ENCODE measurements at places on chromosomes 16 and 17. TPM values are rescaled to one million over a fixed set of nuclear protein-coding genes. Genes with fewer than 3 reads are reported as not detected.

Gene TSPOAP1
- total RNA-seq: not detected

Gene TCAP
- 0.49 TPM for total RNA-seq

Gene KRT33A
- total RNA-seq: not detected

Gene NACA2
- not detected for total RNA-seq

Gene CCL4L2
- total RNA-seq: not detected

Gene SHBG
- 0.38 TPM for total RNA-seq

Gene TNFRSF17
- total RNA-seq: not detected

Gene MEIOB
- total RNA-seq: not detected

Gene ALOX15
- total RNA-seq: not detected

Gene MGAT5B
- total RNA-seq: 0.50 TPM

Gene PLD6
- 1.3 TPM for total RNA-seq

Gene TEX14
- total RNA-seq: under 0.01 TPM

Gene SLC38A8
- not detected for total RNA-seq

Gene RNF167
- 18.6 TPM for total RNA-seq

Gene ZSCAN10
- total RNA-seq: not detected

Gene RSPRY1
- total RNA-seq: 32.9 TPM

Gene APOH
- not detected for total RNA-seq

Gene CDRT4
- 4.9 TPM for total RNA-seq

Gene ESRP2
- 0.16 TPM for total RNA-seq

Gene NUDT16L1
- total RNA-seq: 34.1 TPM

Gene KRT33B
- total RNA-seq: not detected

Gene IGSF6
- total RNA-seq: not detected

Gene CNGB1
- total RNA-seq: not detected

Gene C17orf78
- not detected for total RNA-seq

Gene SPATA33
- total RNA-seq: 3.8 TPM

Gene GPR139
- total RNA-seq: not detected

Gene PTX4
- total RNA-seq: 0.13 TPM

Gene RAP1GAP2
- total RNA-seq: 1.3 TPM

Gene PYY
- total RNA-seq: not detected

Gene ZNF423
- total RNA-seq: 12.1 TPM

Gene DDX52
- 36.0 TPM for total RNA-seq

All from bladder microvascular endothelial cell (primary cell).